ENCODE measurements at places on chromosomes 13 and 19. TPM values are rescaled to one million over a fixed set of nuclear protein-coding genes. Genes with fewer than 3 reads are reported as not detected.

GRCh38 chr19:2273356-2274184 is 8.4 kb downstream of the PEAK3 start:
- DNase-seq, result peak; percentile 94

Gene MBD3L1
- not detected for total RNA-seq

- no peak for DNase-seq
Measured at GRCh38 chr13:35057858-35058257, 115.8 kb downstream of the NBEA start.

DNA sequence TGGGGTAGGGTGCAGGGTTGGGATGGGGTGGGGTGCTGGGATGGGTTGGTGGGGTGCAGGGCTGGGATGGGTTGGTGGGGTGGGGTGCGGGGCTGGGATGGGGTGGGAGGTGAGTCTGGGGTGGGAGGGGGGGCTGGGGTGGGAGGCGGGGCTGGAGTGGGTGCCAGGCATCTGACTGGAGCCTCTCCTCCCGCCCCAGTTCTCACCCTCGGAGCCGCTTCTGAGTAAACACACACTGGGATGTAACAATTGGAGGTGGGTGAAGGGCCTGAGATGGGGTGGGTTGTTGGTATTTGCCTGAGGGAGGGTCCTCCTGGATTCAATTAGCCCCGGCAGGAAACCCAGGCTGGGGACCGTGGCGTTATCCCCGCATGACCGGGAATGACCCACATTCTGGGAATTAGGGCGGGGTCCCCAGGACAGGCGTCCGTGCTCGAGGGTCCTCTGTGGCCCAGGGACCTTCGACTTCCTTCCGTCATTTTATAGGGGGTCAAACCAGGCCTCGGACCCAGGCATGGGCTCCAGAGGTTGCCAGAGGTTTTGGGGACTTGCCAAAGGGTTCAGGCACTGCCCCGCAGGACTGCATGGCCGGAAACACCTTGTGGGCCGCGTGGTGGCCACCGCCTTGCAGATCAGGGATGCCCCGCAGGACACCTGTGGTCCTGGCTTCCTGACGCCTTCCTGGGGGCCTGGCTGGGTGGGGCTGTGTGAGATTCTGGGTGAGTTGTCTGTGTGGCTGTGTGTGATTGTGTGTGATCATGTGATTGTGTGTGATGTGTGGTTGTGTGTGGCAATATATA is 1.4 kb downstream of the TMPRSS9 start:
- DNase-seq, result no peak

DNA sequence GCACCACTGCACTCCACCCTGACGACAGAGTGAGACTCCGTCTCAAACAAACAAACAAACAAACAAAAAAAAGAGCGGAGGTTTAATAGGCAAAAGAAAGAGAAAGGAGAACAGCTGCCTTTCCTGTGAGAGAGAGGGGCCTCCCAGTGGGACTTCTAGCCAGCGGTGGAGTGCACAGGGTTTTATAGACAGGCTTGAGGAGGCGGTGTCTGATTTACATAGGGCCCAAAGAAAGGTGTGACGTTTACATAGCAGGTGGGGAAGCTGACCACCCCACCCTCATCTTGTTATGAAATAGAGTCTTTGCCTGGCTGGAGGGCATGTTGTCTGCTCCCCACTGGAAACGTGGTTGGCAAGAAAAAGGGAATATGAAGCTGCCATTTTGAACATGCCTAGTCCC is 106.0 kb upstream of the CSNK1A1L start:
- no peak for DNase-seq

GRCh38 chr19:41420101-41420880 is 6.9 kb downstream of the B3GNT8 start:
- no peak for DNase-seq

GRCh38 chr19:29785955-29786589 is 25.7 kb upstream of the CCNE1 start:
- DNase-seq, result no peak

DNA sequence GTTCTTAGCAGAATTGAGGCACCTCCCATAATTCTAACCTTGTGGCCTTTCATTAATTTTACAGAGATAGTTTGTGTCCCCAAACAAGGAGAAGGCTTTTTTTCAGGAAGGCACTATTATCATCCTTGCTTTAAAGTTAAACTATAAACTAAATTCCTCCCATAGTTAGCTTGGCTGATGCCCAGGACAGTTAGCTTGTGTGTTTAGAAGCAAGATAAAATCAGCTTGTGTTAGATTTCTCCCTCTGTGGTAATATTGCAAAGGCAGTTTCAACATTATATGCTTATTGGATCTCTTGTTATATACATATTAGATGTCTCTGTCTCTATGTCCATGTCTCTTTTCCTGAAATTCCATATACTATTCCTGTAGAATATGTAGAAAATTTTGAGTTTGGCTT is 342.7 kb downstream of the TBC1D4 start:
- DNase-seq, result no peak

DNA sequence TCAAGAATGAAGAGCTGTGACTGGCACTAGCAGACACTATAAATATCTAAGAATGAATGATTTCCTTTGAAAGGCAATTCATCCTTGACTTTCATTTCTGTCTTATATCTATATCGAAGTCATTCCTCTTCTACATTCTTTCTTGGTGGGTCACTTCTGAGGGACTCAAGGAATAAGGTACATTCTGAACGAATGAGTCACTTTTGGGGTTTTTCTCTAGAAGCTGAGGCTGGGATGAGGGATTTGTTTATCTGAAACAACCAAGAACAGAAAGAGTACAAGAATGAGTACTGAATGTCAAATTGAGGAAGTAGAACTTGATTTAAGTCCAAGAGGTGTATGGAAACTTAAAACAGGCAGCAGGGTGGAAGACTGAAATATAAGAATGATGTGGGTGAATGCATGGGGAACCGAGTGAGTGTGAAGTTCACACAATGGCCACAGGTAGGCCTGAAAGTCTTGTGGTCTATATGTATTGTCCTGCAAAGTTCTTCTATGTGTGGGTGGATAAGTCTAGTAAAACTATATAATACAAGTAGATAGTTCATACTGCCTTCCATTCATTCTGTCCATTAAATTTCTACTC is 343.9 kb downstream of the OXGR1 start:
- no peak for DNase-seq

DNA sequence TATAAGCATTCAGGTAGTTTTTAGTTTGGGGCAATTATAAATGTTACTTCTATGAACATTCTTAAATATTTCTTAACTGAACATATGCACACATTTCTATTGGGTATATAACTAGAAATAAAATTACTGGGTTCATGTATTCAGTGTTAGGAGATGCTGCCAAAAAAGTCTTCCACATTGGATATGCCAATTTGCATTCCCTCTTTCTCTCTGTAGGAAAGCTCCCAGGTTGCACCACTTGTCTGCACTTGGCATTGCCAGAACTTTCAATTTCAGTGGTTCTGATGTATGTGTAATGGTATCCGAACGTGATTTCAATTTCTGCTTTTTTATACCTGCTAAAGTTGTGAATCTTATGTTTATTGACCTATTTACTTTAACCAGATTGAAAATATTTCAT is 972.1 kb upstream of the PRR20A start:
- no peak for DNase-seq

- DNase-seq, result no peak
Measured at GRCh38 chr19:5125376-5125775, 156.5 kb downstream of the KDM4B start.

Gene FXYD1
- total RNA-seq, result 20.9 TPM

Gene DCLK1
- 41.1 TPM for total RNA-seq

DNA sequence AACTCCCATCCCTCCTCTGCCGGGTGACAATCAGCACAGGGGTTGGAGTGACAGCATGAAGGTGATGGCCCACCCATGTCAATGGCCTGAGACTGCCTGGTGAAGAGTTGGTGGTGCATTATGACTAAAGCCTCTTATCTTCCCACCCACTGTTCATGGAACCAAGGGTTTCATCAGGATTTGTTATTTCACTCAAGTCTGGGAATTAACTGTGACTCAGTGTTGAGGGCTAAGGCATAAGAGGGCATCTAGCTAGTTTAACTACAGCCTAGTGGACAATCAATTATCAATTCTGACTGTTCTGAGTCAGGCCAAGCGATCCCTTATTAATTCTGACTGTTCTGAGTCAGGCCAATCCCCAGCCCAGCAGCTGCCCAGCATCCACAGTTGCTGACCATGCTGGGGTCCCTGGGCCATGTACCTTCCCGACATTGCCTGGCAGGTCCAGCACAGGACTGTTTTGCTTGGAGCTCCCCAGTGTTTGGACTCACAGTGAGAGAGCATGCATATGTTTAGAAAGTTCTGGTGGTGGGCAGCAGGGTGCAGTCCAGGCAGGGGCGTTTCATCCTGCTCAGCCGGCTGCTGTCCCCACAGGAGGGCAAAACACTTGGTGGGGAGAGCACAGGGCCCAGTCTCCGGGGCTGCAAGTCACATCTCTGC is 65.5 kb downstream of the RASL11A start:
- no peak for DNase-seq

Measured in lower leg skin (tissue), 4 donors.